Hindlimb muscle (tissue), 1 donor: ENCODE measurements at places on chromosomes 2 and 18.

DNA sequence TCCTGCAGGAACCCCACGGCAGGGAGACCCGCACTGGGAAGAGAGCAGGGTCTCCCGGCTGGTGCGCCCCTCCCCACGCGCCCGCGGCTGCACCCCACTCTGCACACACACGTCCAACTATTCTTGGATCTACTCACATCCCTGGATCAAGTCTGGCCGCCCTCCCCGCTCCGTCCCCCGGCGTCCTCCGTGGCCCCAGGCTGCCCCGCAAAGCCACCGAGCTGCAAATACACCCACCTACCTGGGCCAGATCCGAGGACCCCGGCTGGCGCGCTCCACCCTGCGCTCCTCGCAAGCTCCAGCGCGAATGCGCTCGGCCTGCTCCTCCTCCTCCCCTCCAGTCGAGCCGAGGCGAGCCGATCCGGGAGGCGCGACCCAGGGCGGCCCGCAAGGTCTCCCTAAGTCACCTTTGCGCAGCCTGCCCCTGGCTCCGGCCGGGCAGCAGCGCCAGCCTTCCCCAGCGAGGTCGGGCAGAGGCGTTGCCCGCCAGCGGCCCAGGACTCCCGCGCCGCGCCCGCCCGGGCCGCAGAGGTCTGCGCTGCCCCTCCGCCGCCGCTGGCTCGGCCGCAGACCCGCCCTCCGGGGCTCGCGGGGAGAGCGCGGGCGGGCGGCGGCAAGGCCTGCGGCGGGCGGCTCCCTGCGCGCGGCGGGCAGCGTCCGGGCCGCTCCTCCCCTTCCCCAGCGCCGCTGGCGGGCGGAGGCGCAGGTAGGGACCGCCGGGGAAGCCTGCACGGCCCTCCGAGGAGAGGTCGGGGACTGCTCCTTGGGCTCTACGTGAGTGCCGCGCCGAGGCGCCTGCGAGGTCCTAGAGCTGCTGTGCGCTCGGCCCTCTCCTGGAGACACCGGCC lies 126.0 kb downstream of the OSBPL1A start:
- peak; percentile 86 for DNase-seq

- no peak for DNase-seq
Observed at GRCh38 chr18:3552305-3552704, 102.3 kb downstream of the TGIF1 start.

DNA sequence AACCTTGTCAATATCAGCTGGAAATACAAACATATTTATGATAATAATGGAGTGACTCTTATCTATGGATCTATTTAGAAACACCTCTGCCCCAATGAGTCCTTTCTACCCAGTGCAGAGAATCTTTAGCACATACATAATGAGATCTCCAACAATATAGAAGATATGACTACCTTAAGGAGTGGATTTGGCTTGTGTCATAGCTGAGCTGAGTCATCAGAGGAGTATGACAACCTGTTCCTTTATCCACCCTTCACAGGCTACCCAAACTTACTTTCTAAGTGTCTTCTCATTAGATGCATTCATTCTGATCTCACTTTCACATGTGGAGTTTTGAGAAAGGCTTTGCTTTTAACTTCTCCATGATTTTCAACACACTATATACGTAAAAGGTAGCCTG lies 1218.9 kb downstream of the DSC3 start:
- no peak for DNase-seq

GRCh38 chr2:52613064-52613463 lies 1154.5 kb upstream of the CHAC2 start:
- DNase-seq, result no peak
